ENCODE measurements at places on chromosomes 16 and 17.

DNA sequence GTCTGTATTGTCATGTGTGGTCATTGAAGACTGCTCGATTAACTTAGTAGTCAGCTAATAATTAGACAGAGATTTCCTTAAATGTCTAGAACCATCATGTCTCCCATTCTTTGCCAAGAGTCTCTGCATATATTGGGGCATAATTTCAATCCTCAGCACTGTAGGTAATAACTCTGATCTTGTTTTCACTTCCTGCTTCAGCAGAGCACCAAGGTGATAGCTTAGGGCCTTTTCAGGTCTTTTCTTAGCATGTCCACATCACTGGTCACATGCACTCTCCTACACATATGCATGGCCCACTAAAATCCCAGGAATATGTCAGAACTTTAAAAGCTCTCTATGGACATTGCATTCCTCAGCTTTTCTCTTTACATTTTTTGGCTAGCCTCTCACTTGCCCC lies 110.3 kb upstream of the NACA2 start:
- DNase-seq = no peak

DNA sequence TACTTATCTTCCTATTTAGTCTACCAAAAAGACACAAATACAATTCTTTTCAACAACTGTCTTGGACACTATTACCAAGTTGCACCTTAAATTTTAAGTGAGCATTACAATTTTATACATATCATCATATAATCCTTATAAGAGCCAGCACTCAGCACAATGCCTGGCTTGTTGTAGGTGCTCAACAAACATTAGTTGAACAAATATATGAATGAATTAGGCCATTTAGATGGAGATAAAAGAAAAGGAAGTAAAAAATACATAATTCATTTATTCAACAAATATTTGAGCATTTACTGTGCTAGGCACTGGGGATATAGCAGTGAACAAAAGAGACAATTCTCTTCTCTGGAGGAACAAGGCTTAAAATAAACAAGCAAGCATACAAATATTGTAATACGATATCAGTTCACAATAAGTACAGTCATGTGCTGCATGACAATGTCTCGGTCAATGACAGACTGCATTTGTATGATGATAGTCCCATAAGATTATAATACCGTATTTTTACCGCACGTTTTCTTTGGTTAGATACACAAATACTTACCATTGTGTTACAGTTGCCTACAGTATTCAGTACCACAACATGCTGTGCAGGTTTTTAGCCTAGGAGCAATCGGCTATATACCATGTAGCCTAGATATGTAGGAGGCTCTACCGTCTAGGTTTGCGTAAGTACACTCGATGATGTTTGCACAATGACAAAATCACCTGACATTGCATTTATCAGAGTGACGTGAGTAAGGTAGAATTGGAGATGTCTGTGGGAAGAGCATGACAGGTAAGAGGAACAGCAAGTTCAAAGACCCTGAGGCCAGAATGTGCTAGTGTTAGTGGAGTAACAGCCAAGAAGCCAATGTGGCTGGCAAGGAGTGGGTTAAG lies 86.4 kb upstream of the HS3ST2 start:
- no peak for DNase-seq

- no peak for DNase-seq
These were observed 22.9 kb upstream of the ZCCHC14 start for GRCh38 chr16:87515475-87516330.

DNA sequence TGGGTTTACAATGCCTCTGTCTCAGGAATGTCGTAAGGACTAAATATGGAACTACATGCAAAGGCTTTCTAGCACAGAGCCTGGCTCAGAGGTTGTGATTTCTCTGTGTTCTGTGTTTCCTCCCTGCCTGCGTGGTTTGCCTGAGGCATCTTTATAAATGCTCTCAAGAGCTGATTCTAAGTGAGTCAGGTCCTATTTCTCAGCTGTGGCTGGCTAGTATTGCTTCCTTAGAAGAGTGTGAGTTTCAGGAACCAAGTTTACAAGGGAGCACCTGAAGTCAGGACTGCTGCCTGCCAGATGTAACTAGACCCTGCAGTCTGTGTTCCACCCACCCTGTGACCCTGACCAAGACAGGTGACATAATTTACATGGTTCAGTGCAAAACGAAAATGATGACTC lies 8.0 kb upstream of the CCL1 start:
- no peak for DNase-seq

GRCh38 chr17:74078363-74078941 lies 125.0 kb upstream of the RPL38 start:
- DNase-seq = no peak

DNA sequence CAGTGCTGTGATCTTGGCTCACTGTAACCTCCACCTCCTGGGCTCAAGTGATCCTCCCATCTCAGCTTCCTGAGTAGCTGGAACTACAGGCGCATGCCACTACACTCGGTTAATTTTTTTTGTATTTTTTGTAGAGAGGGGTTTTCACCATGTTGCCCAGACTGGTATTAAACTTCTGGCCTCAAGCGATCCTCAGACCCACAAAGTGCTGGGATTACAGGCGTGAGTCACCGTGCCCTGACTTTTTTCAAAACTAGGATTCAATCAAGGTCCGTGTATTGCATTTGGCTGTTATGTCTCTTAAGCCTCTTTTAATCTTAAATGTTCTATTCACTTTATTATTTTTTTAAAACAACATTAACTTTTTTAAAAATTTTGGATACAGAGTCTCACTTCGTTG lies 4.3 kb upstream of the CCL22 start:
- no peak for DNase-seq

DNA sequence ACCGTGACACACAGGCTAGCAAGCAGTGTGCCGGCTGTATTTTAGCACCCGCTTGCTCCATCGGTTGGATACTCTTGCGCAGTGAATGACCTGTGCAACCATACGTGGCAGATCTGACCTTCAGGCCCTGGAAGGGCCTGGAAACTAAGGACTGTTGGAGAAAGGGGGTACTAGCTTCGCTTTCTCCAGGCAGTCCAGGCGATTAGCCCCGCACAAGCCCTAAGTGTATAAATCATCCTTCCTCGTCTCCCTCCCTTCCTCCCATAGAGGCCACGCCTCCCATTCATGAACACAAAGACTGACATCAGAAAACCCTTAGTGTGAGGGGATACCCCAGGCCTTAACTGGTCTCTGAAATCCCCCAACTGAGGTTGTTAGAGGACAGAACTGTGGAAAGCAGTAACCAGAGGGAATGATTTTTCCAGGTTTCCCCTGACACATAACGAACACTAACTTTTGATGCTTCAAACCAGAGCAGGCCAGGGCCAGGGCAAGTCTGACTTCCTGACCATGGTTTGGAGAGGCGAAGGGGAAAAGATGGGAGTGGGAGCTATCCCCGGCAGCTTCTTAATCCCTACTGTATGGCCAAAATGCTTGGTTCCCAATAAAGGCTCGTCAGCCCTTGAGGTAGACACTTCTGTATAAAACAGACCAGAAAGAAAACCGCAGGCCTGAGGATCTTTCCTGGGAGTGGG lies 1.4 kb upstream of the DYNLL2 start:
- no peak for DNase-seq

GRCh38 chr17:67011527-67012175 lies 32.7 kb upstream of the CACNG1 start:
- no peak for DNase-seq

DNA sequence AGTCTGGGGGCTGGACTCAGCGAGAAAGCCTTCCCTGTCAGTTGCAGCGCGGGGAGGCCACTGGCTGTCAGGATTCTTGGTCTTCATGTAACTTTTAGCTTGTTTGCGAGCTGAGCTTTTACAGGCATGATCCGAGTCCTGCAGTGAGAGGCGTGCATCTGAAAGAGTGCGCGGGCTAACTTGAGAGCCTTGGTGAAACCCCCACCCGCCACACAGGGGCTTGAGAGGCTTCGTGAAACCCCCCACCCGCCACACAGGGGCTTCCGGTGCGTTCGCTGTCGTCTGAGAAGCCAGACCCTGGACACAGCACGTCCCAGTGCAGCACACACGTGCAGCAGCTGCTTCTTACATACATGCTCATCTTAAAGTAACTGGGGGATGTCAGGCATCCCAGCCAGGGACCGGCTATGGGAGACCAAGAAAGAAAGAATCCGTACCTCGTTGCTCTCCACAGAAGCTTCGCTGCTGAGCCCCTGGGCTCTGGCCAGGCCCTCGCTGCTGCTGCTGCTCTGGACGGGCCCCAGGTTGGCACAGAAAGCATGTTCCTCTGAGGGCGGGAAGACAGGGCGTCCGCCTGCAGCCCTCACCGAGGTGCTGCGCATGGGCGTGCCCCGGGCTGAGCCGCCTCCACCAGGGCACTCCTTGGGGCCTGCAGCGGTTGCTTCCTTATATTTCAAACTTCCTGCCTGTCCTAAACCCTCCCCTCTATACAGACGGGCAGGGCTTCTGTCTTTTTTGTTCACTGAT lies 7.8 kb downstream of the NUDT16L1 start:
- DNase-seq = no peak

GRCh38 chr16:66382171-66382965 lies 15.9 kb downstream of the CDH5 start:
- no peak for DNase-seq

Data from activated CD8-positive, alpha-beta T cell treated with anti-CD3 and anti-CD28 coated beads, Interleukin-2, amount 10 ng/mL, durations not matched to agents 7 days and 5 days (primary cell).